ENCODE measurements at places on chromosomes 3 and 15.

GRCh38 chr15:27361438-27361837, 390.5 kb downstream of the GABRG3 start:
- DNase-seq = no peak

GRCh38 chr3:170869645-170870593, at the start of gene RPL22L1:
Gene RPL22L1 (minus strand): TSS chr3:170870195. CDS start chr3:170870167, 28 bp downstream.
- DNase-seq = peak; percentile 98

- DNase-seq = no peak
Measured at GRCh38 chr3:52707585-52707984, 1.7 kb downstream of the SPCS1 start.

DNA sequence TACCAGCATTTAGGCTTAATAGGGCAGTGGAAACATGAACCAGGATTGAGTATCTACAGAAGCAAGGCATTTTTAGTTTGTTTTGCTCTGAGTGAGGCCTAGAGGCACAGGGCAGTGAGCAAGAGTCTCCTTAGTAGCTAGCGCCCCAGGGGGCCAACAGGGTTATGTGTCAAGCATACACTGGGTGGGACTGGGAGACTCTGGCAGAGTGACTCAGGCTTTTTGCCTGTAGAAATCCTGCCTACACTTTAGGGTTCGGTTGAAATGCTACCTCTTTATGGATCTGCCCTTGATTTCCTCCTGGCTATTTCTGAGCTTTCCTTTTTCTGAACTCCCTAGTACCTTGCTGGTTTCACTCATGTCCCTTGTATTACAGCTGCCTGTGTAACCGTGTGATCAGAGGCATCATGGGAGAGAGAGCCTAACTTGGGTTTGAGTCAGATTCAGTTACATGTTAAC, 72.2 kb downstream of the TOP2B start:
- DNase-seq = no peak

- DNase-seq = no peak
Measured at GRCh38 chr3:10467904-10468612, 37.3 kb downstream of the ATP2B2 start.

GRCh38 chr3:129812589-129812988, 80.9 kb downstream of the TMCC1 start:
- DNase-seq = no peak

GRCh38 chr3:196344663-196345062, 6.5 kb upstream of the TM4SF19 start:
- no peak for DNase-seq

DNA sequence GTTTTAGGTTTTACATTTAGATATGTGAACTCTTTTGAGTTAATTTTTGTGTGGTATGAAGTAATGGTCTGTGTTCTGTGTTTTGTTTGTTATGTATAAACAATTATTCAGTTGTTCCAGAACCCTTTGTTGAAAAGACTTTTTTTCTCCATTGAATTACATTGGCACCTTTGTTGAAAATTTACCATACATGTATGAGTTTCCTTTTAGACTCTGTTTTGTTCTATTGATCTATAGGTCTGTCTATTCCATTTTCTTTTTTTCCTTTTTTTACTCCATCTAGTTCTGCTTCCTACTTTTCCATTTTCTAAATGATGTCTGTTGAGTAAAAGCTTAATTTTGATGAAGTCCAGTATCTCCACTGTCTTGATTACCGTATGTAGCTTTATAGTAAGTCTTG, 31.4 kb downstream of the ARIH2 start:
- DNase-seq = no peak

- DNase-seq = no peak
Measured at GRCh38 chr3:32848215-32848614, 30.4 kb downstream of the TRIM71 start.

- DNase-seq = peak; percentile 65
Measured at GRCh38 chr3:141373768-141374526, 5.6 kb downstream of the ZBTB38 start.

DNA sequence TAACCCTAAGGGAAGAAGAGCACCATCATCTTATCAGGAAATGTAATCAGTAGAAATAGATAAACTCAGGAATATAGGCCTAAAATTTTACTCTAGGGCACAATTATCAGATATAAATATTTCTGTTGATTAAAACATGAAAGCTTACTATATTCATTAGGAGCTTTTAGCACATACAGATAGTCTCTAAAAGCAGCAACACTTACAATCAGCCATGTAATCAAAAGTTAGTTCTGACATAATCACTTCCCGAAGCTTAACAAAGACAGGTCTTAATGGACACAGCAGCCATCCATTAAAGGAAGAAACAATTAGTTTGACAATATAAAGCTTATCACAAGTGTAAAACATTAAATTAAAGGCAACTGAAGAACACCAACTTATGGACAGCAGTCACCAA, 30.6 kb downstream of the DCLK3 start:
- DNase-seq = no peak

- no peak for DNase-seq
Measured at GRCh38 chr3:162295323-162295983, 798.8 kb downstream of the OTOL1 start.
